ENCODE measurements at places on chromosomes 16 and 17. TPM values are rescaled to one million over a fixed set of nuclear protein-coding genes. Genes with fewer than 3 reads are reported as not detected.

- DNase-seq: no peak
Measured at GRCh38 chr17:14135906-14136590, 66.7 kb downstream of the COX10 start.

GRCh38 chr17:31415640-31416502, 24.4 kb downstream of the RAB11FIP4 start:
- DNase-seq: no peak

DNA sequence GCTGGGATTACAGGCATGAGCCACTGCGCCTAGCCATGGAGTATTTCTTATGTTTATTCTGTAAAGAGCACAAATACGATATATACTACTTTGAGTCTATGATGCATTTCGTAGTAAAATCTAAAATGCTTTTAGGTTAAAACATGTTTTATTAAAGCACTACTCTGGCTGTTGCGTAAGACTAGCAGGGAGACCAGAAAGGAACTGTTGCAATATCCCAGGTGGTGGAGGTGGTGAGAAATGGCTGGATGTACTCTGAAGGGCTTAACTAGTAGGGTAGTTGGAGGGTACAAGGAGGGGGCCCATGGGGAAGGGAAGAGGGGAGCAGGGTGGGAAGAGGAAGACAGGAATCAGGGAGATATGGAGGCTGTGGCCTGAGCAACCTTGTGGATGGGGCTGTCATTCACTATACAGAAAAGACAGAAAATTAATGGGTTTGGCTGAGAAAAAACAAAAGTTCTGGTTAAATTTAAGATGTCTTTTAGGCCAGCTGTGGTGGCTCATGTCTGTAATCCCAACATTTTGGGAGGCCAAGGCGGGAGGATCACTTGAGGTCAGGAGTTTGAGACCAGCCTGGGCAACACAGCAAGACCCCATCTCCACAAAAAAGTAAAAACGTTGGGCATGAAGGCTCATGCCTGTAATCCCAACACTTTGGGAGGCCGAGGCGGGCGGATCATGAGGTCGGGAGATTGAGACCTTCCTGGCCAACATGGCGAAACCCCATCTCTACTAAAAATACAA, 35.8 kb downstream of the ST3GAL2 start:
- DNase-seq: no peak

GRCh38 chr17:21173543-21173942, 40.4 kb downstream of the TMEM11 start:
- no peak for DNase-seq

DNA sequence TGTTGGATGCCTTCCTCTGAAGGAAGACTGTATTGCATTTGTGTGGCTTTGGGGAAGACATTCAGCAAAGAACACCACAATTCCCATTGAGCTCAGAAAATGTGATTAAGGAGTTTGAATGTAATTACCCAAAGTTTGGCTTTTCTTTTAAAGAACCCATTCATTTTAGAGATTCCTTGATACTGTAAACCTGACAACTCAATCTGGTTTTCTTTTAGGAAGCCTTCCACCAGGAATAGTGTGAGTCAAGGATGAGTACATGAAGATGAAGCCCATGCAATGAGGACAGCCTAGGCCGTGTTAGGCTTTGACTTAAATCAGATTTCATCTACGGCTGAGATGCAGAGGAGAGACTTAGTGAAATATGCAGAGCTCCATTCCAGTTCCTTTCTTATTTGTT, 271.7 kb upstream of the TBX2 start:
- no peak for DNase-seq

GRCh38 chr16:12531937-12532336, 271.8 kb downstream of the CPPED1 start:
- DNase-seq: no peak

- DNase-seq: no peak
Measured at GRCh38 chr16:66898207-66898606, 17.9 kb downstream of the PDP2 start.

KRTAP4-9 gene
- total RNA-seq: not detected

COX4I1 gene
- 1,590 TPM for total RNA-seq

KRT36 gene
- total RNA-seq: not detected

KRTAP1-1 gene
- total RNA-seq: not detected

PLCG2 gene
- total RNA-seq: 16.0 TPM
